ENCODE measurements at places on chromosomes 16 and 17.

GRCh38 chr16:87076950-87077749 is 240.0 kb downstream of the C16orf95 start:
- DNase-seq: no peak

DNA sequence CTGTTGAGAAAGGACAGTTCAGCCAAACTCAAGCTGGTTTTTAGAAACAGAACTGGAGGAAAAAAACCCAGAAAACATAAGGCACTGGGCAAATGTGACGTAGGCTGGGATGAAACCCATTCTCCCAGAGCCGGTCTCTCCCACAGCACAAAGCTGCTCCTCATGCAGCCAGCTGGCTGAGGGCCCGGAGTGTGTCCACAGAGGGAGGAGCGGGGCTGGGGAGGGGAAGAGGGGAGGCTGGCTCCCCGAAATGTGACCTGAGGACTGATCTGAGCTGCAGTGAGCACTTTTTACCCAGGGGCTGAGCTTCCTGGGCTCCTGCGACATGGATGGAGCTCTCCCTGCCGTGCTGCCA is 20.8 kb downstream of the FOXF1 start:
- no peak for DNase-seq

DNA sequence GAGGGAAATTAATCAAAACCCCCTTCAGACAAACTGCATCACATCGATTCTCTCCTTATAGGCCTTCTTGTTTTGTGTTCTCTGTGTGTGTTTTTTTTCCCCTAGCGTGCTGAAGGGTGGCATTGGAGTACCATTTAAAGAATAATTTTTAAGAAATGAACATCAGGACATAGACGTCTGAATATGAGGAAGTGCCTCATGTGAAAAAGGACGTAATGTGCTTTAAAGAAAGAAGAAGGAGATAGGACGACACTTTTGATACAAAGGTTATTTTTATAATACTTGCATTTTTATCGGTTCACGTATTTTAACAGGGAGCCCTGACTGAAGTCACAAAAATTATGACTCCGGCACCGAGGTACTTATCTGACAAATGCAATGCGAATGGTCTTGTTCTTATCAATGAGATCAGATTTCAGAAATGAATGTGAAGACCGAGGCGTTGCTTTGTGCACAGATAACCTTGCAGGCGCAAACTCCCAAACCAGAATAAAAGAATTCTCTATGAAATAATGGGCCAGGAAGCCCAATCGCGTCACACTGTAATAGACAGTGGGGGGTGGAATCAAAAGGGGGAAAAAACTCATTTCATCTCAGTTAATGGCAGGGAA is 606.3 kb downstream of the MAF start:
- no peak for DNase-seq

DNA sequence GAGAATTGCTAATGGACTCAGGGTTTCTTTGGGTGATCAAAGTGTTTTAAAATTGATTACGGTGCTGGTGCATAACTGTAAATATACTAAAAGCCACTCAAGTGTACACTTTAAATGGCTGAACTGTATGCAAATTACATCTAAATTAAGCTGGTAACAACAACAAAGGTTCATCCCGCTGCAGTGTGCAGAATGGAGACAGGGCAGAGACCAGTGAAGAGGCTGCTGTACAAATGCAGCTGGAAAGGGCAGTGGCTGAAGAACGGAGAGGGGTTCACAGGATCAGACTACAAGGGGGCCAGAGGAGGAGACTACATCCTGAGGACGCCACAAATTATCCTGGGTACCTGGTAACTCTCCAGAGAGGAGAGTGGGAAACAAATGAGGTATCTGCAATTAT is 9.0 kb upstream of the ITGAE start:
- no peak for DNase-seq

DNA sequence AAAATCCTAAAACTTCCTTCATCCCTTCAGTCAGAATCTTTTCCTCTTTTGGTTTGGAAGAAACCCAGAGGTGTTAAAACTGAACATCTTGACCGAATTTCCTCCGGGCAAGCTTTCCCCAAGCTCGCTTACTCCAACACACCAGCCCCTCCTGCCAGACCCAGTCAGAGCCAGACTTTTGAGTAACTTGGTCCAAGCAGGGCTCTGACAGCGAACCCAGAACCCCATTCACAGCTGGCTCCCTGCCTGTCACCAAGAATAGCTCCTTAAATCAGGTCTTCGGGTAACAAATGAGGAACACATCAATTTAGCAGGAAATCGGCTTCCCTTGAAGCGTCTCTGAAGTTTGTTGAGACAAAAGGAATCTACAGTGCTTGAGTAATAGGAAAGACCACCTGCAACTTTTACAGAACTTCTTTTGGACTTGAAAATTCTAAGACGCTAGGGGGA is 27.3 kb downstream of the GAS7 start:
- DNase-seq: no peak

DNA sequence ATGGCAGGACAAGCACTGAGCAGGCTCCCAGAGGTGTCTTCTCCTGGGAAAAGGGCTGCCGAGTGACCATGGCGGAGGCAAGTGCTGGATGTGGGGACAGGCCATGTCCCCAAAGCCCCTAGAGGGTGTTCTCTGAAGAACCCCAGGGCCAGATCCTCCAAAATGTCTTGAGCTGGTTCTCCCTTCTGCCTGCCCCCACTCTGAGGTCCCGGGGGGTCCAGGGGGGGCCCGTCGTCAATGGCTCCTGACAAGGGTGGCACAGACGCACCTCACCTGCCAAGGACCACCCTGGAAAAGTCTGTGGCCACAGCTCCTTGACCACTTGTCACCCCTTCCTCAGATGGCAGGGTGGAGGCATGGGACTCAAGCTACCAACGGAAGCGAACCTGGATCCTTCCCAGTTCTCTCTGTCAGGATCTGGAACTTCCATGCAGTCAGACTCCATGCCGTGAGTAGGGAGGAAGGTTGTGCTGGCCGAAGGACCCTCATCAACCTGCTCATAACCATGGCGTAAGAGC is 2.3 kb upstream of the MYO1C start:
- no peak for DNase-seq

- DNase-seq: no peak
Measured at GRCh38 chr16:17459903-17460521, 10.7 kb downstream of the XYLT1 start.

DNA sequence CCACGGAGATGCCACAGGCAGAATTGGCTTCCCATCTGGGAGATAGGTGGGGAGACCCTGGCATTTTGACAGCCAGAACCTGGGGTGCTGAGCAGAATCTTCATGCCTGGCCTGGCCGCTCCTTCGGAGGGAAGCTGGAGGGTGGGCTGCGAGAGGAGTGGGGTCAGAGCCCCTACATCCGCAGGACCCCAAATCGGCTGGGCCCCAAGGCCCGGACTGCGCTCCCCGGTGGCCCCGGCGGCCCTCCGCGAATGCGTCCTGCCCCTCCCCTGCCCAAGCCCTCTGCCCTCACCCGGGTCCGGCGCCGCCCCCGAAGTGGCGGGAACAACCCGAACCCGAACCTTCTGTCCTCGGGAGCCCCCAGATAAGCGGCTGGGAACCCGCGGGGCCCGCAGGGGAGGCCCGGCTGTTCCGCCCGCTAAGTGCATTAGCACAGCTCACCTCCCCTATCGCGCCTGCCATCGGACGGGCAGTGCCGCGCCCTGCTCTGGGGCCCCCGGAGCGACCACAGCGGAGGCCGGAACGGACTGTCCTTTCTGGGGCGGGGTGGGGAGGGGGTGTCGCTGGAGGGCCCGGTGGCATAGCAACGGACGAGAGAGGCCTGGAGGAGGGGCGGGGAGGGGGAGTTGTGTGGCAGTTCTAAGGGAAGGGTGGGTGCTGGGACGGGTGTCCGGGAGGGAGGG is 850 bp upstream of the PNMT start:
- no peak for DNase-seq

GRCh38 chr16:46828292-46828691 is 2.7 kb downstream of the C16orf87 start:
- no peak for DNase-seq

DNA sequence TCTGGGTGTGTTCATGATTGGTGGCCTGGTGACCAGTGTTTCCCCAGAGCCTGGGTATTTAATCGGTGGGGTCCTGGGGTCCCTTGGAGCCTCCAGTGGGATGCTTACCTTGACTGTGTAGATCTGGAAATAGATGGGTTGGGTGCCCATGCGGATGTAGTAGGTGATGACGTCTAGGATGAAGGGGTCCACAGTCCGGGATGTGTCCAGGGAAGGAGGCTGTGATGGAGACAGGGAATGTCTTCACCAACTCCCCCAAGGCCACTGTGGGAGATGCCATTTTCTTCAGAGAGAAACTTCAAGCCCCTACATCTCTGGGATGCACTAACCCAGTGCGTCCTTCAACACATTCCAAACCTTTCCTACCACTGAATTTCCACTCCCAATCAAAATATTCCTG is 24.1 kb upstream of the MFSD6L start:
- no peak for DNase-seq

- DNase-seq: no peak
Measured at GRCh38 chr16:12207939-12208338, 231.4 kb downstream of the SNX29 start.

DNA sequence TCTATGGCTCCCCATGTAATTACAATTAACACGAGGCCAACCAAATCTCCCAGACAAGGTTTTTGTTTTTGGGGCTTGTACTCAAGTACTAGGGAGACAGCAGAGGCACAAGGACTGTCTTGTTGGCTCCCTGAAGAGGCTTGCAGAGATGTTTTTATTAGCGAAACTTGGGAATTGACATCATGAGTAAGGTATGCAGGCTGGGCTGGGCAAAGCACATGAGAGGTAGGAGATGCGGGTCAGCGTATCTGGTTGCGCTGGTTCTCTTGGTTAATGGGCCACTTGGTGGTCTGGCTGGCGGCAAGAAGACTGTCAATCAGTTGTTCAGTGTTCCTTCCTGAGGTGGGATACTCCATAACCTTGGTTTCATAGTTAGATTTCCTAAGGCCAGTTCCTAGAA is 28.9 kb downstream of the LCMT1 start:
- DNase-seq: no peak

DNA sequence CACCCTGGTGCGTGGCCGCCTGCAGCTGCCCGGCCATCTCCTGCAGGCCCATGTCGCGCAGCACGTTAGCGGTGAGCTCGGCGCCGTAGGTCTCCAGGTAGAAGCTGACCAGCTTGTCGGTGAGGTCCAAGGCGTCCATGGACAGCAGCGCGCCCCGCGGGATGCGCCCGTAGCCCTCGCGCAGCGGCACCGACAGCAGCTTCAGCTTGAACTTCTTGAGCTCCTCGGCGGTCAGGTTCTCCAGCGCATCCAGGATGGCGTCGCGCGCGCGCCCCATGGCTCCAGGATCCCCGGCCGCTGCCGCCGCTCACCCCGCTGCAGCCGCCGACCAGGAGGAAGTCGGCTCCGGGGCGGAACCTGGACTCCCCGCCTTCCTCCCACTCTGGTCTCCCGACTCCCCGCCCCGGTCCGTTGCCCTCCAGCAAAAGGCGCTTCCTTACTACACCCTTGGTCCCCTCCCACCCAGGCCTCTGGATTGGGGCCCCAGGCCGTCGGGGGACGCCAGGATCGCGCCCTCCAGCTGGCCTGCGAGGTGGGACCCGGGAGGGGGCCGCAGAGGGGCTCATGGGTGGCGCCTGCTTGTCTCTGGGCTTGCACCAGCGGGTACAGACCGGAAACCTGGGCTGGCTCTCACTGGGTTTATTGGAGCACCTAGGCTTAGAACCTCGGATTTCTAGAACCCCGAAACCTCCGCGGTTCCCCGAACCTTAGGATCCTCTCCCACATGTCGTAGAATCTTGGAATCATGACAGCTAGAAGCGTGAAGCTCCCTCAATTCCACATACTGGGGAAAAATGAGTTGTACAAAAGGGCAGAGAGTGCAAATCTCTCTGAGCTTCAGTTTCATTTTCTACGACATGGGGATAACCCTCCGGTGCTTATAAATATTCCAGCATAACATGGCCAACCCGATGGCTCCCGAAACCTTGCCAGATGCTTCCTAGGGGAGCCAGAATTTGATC is at the start of gene PYCARD:
PYCARD (minus strand) TSS at position 347 of the 962 bp plus-strand sequence; CDS start at position 277, 70 bp downstream.
- DNase-seq: no peak

- DNase-seq: no peak
Measured at GRCh38 chr16:77555791-77556190, 121.0 kb upstream of the ADAMTS18 start.

DNA sequence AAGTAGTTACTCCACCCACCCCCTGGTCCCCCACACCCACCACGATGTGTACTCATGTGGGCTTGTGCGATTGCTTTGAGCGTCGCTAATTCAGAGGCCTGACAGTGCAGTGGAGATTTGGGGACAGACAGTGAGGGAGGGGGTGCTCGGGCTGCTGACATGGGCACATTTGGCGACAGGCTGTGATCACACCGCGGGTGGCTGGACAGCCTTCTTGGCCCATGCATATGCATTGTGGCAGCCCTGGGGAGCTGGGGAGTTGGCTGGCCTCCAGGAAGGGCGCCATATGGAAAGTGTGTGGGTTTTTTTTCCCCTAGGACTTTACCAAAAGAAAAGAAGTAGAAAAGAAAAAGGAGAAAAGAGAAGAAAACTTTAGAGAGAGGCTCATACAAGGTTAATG is 275.5 kb upstream of the N4BP1 start:
- no peak for DNase-seq

DNA sequence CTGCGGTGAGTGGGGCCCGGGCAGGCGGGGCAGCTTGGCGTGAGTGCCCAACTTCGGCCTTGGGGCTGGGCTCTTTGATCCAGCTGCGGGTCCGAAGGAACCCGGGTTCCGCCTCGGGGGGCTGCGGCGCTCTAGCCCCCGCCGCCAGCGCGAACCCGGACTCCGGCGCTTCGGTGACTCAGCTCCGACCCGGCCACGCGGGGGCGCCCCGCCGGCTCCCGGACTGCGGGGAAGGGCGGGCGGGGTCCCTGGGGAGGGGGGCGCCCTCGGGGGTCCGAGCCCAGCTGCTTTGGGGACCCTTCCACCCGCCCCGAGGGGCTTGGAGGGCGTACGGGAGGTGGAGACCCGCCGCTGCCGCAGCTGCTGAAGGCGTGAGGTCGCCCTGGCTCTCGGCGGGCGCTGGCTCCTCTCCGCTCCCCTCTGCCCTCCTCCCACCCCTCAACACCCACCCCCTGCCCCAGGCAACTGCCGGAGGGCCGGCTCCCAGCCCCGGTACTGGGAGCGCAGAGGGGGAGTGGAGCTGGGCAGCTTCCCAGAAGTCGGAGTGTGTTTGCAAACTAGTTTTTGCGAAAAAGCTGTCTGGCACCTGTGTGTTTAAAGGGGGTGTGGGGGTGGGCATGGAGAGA is 516 bp downstream of the CPNE2 start:
- peak; percentile 30 for DNase-seq

DNA sequence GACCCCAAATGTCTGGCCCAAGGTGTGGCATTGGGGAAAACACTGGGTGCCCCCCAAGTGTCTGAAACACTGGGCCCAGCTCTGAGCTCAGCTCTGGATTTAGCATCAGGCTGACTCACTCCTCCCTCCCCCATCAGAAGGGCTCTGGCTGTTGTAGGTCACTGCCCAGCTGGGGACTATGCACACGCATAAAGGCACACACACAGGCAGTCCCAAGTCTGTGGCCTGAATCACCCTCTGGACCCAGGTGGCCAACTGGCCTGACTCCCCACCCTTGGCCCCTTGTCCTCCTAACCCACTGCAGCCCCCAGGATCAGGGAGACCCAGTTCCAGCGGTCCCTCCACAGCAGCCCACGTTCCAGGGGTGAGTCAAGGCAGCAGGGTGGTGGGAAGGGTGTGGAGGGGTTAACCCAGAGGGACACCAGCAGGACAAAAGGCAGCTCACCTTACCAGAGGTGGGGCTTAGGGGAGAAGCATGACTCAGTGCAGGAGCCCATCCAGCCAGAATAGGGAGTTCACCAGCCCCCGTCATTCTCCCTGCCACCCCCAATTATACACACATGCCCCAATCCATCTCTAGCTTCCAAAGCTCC is 47.0 kb downstream of the MYO18A start:
- no peak for DNase-seq

Measured in activated T-helper 1 cell treated with Interleukin-2 at 50 U/mL for 16 hours (primary cell).